ENCODE measurements at places on chromosomes 2 and 18.

- no peak for DNase-seq
Observed at GRCh38 chr2:78861546-78861945, 164.0 kb upstream of the REG3G start.

GRCh38 chr2:229282758-229283546 lies 11.9 kb upstream of the PID1 start:
- no peak for DNase-seq

- DNase-seq, result no peak
Observed at GRCh38 chr2:136151021-136151971, 33.3 kb upstream of the CXCR4 start.

DNA sequence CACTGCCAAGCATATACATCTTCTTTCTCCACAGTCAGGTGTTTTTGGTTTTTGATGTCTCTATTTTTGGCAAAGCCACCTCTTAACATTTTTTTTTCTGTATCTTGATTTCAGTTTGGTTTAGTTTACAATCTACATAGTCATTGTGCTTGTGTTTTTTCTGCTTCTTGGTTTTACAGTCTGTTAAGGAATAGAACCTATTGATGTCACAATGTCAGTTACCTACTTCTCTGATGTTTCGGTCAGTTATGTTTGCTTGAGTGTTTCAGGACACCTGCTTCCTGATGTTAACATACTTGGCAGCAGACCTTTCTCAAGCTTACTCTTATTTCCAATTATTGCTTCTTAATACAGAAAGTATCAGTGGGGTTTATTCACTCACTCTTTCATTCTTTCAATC lies 253.3 kb downstream of the SPAG16 start:
- no peak for DNase-seq

- DNase-seq, result no peak
Observed at GRCh38 chr2:206521612-206522011, 78.3 kb downstream of the ADAM23 start.

DNA sequence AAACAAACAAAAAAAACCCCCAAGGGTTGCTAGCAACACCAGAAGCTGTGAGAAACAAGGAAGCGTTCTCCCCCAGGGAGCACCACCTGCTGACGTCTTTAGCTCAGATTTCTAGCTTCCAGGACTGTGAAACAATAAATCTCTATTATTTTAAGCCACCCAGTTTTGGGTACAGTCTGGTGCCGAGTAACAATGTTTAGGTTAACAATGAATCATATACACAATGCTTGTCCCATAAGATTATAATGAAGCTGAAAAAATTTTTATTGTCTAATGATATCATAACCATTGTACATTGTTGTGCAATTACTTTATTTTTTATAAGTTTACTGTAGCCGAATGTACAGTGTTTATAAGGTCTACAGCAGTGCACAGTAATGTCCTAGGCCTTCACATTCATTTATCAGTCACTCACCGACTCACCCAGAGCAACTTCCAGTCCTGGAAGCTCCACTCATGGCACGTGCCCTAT lies 72.1 kb upstream of the CAB39 start:
- no peak for DNase-seq

DNA sequence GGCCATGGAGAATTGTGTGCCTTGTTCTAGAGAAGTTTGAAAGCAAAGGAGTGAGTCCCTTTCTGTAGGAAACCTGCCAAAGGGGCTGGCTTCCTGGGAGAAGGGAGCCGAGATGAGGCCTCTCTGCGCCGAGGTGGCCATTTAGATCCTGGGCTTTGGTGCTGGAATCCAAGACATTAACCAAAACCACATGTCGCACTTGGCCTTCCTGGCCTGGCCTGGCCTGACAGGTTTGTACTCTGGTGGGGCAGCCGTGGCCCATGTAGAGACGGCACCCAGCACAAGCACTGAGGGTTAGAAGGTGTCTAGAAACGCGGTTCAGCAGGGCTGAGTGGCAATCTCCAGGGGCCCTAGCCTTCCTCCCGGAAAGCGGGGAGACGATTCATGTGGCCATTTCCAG lies 7.1 kb downstream of the CNNM3 start:
- no peak for DNase-seq

DNA sequence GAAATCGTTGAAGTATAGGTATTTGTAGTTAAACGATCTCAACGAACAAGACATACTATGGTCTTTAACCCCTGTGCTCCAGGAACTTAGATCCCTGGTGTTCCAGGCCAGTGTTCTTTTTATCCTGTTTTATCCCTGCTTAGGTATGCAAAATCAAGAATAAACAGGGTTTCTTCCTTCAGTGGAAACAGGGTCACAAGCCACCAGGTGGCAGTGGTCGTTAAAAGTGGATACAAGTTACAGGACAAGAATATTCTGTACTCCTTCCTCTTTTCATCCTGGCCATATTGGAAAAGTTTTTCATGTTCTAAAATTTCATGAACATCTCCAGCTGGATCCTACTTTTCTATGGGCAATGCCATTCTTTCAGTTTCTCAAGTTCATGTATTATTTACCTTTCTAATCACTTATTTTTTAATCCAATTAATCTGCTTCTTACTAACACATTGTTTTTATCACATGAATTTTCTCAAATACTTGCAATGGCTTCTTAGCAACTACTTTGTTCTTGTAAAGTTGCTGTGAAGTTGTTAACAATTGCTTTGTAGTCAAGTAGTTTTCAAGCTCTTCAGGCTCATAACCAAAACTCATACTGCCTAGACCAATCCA lies 16.4 kb upstream of the HNMT start:
- no peak for DNase-seq

GRCh38 chr2:145268931-145269330 lies 749.0 kb upstream of the ZEB2 start:
- DNase-seq, result no peak
